ENCODE measurements at places on chromosomes 5 and 9. TPM values are rescaled to one million over a fixed set of nuclear protein-coding genes. Genes with fewer than 3 reads are reported as not detected.

- DNase-seq, result no peak
These were observed 329.2 kb downstream of the EBF1 start for GRCh38 chr5:158770506-158770905.

DNA sequence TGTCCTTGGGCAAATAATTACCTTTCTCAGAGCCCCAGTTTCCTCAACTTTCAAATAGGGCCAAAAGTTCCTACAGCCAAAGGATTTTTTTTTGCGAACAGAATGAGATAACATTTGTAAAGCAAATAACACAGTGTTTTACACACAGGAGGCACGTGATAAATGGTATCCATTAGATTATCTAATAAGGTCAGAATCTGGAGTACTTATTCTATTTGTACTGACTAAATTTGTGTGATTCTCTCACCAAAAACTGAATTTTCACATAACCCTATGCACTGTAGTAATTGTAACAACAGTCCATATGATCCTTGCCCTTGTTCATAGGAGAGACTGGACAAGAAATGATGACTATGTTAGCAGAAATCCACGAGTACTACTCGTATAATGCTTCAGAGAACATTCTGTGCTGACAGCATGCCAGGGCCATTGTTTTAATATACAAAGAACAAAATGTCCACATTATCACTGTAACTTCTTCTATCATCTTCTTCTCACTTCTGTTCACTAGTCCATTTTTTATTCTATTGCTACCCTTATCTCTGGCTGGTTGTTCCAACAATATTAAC, 13.9 kb upstream of the FEM1C start:
- DNase-seq, result no peak

DNA sequence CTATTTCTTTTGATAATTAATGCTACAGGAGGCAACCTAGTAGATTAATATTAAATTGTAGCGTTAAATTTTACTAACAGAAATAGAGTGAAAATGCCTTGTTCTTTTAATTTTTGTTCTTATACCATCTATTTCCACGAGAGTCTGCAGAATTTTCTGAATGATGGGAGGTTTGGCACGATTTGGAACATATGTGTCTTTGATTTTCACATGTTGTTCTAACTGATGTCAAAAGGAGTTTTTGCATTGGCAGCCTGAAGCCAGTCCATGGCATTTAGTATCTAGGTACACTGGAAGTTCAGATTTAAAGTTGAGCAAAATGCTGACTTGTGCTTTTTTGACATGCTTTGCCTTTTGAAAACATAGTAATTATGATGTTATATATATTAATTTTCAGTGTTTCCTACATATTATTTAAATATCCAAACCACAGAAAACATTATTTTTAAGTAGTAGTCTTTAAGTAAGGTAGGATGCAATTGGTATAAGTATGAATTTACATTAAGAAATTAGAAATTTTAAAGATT, 103.0 kb downstream of the PBX3 start:
- DNase-seq, result no peak

GRCh38 chr5:99169309-99169708, 240.5 kb upstream of the CHD1 start:
- no peak for DNase-seq

GRCh38 chr9:18127499-18127875, 346.5 kb upstream of the ADAMTSL1 start:
- DNase-seq, result no peak

- DNase-seq, result peak; percentile 54
These were observed 38.6 kb upstream of the KCNMB1 start for GRCh38 chr5:170427672-170428236.

GRCh38 chr5:164578911-164579310, 1073.5 kb downstream of the MAT2B start:
- no peak for DNase-seq

DNA sequence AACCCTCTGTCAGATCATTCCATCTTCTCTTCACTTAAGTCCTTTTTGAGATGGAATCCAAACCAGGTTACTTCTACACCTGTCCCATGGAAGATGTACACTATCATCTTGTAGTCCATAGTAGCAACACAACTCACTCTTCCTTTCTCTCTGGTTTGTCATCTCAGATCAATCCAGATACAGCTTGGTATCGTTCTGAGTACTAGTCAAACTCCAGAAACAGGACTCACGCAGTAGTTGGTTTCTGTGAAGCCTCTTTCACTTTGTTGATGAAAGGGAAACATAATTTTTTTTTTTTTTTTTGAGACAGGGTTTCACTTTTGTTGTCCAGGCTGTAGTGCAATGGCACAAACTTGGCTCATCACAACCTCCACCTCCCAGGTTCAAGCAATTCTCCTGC, 484.0 kb downstream of the PRDM9 start:
- DNase-seq, result no peak

- no peak for DNase-seq
These were observed 257.5 kb upstream of the PANK3 start for GRCh38 chr5:168836603-168837231.

DNA sequence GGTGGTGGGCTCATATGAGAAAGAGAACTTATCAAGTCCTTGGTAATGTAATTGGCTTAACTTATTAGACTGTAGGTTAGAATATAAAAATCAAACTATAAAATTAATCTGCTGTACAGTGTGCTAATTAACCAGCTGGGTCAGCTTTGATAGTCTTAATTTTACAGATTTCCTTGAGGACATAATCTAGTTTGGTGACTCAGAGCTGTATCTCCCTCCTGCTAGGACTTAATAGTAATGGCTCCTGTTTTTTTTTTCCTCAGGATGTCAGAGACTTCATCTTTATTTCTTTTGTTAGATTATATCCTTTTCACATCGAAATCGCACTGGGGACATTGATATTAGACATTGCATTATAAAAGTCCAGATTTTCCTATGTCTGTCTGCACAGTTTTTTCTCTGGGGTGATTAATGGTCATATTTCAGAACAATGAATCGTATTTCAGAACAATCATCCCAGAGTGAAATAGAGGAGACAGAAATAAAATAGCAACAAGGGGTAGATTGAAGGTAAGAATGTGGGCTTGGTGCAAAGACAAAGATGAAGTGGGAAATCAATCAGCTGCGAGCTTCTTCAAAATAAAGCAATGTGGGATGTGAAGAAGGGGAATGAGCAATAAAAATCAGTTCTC, 346.4 kb upstream of the RIOK2 start:
- DNase-seq, result no peak

GRCh38 chr5:68441309-68442073, 225.9 kb downstream of the PIK3R1 start:
- no peak for DNase-seq

The ARHGEF37 gene
- 18.7 TPM for total RNA-seq

The PTBP3 gene
- total RNA-seq, result 16.2 TPM

The IFNK gene
- total RNA-seq, result not detected
